Activated CD8-positive, alpha-beta memory T cell treated with anti-CD3 and anti-CD28 coated beads for 48 hours (primary cell): ENCODE measurements at places on chromosomes 16 and 17.

DNA sequence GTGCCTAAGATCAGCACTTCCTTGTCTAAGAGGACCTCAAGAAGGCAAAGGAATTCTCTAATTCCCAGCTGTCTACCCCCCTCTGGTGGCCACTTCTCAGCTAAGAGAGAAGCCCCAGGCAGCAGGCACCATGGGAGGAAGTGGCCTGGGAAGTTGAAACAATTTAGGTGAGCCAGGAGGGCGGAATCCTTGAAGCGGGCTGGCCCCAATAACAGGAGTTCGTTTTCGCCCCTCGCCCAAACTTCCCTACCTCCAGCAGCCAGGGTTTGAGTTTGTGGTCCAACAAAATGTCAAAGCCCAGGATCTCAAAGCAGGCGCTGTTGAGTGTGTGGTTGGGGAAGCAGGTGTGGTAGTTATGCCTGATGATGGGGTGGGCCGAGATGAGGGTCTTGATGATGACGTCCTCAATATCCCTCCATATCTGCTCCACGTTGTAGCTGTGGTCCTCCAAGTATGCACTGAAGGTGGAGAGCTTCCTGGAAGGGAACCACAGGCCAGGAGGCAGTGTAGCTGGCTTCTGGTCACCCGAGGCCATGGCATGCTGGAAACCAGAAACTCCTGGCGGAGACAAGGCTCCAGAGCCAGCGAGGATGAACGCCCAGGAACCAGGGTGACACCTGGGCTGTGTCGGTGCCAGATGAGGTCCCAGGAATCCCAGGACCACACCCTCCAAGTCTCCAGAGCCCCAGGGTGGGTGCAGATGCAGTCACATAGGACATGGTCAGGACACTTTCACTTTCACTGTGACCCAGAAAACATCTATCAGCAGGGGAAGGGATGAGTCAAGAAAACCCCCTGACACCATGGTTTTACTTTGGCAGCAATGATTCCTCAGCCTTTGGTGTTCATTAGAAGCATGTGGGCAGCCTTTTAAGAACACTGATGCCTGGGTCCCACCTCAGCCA, 25.6 kb downstream of the TTLL6 start:
- no peak for DNase-seq

GRCh38 chr16:30972872-30973271, 12.1 kb upstream of the HSD3B7 start:
- no peak for DNase-seq

- no peak for DNase-seq
Observed at GRCh38 chr17:11637796-11638195, 39.5 kb downstream of the DNAH9 start.

DNA sequence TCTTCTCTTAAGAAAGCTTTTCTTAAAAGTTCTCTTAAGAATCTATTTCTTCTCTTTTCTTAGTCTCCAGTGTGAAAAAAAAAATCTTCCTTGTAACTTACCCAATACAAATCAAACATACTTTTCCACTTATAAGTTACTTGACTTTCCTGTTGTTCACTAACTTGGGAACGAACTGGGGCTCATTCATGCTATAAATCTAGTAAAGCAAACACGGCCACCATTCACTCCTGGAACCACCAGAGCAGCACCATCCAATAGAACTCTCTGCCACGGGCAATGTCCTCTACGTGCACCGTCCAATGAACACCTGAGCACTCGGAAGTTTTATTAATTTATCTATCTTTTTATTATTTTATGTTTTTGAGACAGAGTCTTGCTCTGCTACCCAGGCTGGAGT, 20.8 kb downstream of the SRP68 start:
- no peak for DNase-seq

DNA sequence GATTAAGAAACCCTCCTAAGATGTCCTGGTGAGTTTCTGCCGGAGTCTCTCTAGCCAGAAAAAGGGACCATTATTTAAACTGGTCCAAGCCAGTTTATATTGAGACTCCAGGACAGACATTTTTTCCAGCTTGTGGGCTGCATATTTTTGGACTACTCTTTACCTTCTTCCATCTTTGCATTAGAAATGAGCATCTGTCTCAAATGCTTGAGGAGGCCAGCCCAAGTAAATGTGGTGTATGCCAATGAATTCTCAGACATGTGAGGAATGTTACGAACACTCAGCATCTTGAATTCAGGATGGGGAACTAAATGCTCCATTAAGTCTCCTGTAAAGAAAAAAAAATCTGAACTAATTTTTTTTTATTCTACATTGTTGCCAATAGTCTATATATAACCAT, 18.4 kb downstream of the TUBD1 start:
- no peak for DNase-seq

DNA sequence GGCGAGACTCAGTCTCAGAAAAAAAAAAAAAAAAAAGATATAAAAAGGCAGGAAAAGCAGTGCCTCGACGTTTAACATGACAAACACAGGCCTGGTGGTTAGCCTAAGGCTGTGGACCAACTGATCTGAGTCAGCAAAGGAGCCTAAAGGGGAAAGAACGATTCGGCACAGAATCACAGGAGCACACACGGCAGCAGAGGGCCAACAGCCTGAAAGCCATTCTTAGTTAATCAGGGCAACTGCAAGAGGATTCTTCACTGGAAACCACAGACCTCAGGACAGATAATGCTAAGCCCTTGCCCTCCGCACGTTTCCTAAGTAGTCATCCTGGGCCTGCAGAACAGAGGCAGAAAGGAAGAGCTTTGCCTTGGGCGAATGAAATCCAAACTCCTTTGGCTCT, 14.7 kb downstream of the TMEM11 start:
- no peak for DNase-seq

DNA sequence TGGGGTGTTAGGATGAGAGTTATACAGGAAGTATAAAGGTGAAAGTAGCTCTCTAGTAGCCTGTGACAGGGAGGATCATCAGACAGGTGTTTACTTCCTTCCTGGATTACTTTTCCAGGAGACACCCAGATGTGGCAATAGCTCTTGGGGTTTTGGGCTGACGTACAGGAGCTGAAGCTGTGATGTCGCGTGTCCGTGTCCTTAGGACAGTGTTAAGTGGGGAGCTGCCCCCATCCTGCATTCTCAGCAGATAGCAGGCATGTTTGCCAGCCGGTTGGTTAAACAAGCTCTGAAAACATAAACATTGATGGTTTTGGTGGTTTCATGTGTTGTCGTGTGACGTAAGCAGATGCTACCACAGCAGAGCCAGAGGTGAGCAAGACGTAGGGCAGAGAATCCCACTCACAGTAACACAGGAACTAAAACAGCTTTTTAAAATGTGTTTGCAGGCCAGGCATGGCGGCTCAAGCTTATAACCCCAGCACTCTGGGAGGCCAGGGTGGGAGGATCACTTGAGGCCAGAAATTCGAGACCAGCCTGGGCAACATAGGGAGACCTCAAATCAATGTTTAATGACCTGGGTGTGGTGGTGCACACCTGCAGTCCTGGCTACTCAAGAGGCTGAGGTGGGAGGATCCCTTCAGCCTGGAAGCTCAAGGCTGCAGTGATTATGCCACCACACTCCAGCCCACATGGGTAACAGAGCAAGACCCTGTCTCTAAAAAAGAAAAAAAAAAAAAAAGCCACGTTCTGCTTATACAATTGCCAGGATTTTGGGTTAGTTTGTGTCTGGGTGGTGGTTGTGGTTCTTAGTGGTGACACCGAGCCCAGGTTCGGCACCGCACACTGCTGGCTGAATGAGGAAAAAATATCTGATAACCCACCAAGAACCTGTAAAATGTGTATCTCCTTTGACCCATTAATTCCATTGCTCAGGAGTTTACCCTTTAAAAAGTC, 18.2 kb upstream of the IL17C start:
- no peak for DNase-seq

DNA sequence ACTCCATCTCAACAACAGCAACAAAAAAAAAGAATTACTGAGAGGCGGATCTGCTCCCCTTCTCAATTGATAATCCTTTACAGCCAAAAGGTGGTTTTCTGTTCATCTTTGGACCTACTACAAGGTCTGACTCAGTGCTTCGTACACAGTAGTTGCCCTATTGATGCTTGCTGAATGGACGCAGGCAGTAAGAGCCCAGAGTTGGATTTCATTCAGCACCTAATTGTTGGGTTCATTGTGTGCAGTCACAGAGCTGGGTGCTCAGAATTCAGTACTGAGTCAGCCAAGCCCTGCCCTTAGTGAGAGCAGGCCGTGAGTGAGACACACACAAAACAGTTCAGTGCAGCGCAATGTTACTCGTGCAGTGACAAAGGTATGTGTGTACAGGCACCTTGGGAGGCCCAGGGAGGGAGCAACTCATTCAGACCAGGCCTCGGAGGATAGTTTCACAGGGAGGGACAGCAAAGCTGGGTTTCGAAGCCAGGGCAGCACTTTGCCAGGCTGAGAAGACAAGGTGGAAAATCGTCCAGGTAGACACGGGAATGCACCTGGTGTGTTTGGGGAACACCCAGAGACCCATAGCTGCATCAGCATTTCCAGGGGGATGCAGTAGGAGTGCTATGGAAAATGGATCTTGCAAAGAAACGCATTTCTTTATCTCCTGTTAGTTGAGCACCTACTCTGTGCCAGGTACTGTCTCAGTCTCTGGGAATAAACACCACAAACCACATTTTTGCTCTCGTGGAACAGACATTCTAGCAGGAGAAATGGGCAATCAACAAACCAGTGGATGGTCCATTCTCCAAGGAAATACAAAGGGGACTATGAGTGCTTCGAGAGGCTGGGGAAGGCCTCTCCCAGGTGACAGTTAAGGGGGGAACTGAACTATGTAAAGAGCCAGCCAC, 18.1 kb upstream of the KRT17 start:
- DNase-seq, result no peak

GRCh38 chr17:49748223-49748622, 15.7 kb downstream of the FAM117A start:
- no peak for DNase-seq

DNA sequence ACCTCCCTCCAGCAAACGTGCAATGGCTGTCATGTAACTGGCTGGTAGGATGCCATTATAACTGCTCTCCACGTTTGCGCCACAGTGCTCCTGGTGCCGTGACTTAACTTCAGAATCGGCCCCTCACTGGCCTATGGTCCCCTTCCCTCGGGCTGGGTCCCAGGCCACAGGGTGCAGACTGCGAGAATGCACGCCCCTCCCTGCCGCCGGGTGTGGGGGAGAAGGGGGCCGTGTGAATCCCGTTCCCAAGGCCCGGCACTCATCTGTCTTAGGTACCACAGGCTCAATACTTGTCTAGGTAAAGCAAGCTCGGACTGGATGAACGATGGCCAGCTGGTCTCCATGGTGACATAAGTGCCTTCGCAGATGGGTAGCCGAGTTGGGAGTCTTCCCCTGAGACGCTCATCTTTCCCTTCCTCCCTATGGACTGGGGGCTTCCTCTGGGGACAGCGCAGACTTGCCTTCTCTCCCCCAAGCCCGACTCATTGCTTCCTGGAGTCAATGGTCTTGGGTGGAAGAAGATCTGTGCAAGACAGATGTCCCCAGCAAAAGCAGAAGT, 37.8 kb downstream of the TIMM22 start:
- DNase-seq, result no peak

DNA sequence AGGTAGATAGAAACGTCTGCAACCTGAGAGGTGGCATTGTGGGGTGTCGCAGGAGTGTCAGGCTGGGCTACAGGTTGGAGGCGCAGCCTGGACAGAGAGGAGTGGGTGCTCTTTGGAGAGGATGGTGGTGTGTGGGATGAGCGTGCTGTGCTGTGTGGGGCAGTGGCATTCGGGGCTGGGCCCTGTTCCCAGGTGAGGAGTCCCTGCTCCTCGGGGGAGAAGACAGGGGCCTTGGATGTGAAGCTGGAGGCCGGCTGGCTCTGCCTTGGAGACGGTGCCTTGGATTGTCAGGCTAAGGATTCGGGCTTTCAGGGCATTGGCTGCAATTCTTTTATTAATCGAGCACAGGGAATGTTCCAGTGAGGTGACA, 69.3 kb downstream of the BANP start:
- no peak for DNase-seq
